ENCODE measurements at places on chromosomes 1 and 21.

DNA sequence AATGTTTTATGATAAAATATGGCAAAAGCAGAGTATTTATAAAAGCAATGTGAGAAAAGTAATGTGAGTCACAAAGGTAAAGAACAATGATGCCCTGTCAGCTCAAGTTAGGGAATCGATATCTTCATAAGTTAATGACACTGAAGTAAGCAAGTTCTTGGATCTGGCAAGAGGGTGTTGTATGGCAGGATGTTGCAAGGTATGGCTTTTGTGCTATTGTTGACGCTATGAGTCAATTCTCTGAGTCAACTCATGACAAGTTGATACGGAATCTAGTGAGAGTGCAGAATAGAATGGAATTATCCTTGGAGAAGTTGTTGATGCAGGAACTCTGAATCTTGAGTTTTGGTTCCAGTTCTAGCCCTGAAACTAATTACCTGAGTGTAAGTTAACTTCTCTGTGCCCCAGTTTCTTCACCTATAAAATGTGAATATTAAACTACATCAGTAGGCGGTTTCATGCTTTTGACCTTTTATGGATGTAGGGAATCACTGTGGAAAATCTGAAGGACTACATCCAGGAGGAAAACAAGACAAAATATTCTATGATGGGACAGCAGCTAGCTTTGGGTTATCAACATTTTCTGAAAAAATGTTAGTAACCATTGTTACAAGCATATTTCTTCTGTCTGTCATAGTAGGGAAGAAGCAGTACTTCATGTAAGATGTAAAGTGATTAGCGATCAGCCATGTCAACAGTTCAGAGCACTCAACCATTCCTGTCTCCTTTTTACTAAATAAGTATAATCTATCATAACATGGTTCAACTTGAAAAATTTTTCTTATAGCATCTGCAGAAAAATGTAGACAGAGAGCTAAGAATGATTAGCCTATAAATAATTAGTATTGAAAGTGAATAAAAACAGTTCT is 96.9 kb downstream of the ATP6V1G3 start:
- DNase-seq: no peak

DNA sequence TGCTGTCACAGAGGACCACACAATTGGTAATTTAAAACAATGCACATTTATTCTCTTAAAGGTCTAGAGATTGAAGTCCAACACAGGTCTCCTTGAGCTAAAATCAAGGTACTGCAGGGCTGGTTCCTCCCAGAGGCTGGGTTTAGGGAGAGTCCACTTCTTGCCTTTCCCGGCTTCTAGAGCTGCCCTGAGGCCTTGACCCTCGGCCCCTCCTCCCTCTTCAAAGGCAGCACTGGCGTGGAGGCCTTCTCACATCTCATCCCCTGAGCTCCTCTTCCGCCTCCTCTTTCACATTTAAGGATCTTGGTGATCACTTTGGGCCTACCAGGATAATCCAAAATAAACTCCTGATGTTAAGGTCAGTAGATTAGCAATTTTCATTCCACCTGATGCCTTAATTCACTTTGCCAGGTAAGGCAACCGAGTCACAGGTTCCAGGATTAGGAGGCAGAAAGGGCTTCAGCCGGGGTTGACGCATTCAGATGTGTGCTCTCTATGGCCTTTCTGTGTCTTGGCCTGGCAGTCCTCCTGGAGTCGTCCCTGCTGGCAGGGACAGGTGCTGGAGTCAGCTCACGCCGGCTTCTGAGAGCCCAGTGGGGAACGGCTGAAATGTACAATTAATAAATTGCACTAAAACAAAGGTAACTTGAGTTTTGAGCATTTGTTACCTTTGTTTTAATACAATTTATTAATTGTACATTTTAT is 61.2 kb upstream of the ABCG1 start:
- no peak for DNase-seq

DNA sequence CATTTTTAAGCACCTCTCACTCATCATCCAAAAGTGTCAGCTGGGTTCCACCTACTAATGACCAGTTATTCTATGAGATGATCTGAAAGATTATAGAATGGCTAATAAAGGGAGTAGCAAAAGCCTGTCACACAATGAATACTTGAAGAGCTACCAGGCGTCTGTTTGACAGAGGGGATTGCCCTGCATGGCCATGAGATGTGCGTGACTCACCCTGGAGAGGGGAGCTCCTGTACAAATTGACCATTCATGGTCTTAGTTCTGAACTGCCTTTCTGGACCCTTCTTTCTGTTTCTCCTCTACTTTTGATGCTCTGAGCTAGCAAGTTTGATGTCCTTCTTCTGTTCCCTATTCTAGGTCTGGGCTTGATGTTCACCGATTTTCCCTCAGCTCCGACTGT is 85.2 kb upstream of the ABCD3 start:
- DNase-seq: no peak

DNA sequence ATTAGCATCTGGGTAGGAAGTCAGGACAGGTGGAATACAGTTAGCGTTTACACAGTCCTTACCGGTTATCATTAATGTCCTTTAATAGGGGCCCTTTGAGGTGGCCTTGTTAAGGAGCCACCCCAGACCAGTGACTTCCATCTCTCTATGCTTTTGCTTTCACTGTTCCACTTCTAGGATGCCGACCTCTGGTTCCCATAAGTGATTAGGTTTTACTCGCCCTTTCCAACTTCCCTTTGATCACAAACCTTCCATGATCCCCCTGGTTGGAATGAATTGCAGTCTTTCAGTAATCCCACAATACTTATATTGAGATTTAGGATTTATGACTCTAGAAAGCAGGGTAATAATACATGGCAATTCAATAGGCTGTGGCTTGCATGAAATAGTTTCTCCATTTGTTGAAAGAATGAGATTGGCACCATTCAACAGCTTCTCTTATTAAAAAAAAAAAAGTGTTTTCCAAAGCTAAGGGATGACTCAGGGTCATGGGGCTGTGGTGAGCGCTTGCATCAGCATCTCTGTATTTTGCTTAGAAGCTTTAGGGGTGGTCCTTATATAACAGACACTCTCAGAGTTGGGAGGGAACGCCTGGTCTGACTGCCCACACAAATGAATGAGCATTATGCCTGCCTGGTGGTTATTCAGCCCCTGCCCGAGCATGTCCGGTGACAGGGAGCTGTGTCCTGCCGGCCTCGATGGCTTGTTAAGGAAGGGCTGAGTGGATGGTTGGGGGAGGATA is 110.5 kb downstream of the CNIH3 start:
- no peak for DNase-seq

- no peak for DNase-seq
Measured at GRCh38 chr1:180066150-180066549, 88.5 kb upstream of the QSOX1 start.

GRCh38 chr1:155179112-155180031 is 5.7 kb downstream of the TRIM46 start:
- no peak for DNase-seq

- DNase-seq: no peak
Measured at GRCh38 chr21:35635994-35636393, 424.3 kb downstream of the SETD4 start.

All from NCI-H526 (cell line).